ENCODE measurements at places on chromosomes 1 and 21.

DNA sequence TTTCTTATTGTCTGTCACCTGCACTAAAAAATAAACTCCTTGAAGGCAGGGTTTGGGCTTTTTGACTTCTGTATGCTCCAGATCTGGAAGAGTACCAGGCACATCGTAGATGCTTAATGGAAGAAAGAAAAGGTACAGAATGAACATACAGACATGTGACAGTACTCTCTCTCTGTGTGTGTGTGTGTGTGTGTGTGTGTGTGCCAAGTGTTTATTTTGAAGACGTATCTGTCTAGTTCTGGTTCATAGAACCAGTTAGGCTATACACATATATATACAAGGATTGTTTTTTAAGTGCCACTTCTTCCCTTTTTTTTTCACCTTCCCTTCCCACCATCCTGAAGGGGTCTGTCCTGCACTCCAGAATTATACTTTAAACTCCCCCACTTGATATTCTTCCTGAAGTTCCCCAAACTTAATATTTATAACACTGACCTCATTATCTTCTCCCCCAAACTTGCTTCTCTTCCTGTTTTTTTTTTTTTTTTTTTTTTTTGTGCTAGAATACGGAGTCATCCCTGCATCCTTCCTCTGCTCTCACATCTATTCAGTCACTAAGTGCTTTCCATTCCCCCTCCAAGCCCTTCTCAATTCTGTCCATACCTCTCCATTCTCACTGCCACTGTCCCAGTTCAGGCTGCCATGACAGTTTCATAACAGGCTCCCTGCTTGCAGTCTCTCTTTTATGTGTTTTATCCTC lies 5.4 kb upstream of the KCNA3 start:
- no peak for DNase-seq

- no peak for DNase-seq
Measured at GRCh38 chr1:51303751-51304251, 26.6 kb downstream of the TTC39A start.

DNA sequence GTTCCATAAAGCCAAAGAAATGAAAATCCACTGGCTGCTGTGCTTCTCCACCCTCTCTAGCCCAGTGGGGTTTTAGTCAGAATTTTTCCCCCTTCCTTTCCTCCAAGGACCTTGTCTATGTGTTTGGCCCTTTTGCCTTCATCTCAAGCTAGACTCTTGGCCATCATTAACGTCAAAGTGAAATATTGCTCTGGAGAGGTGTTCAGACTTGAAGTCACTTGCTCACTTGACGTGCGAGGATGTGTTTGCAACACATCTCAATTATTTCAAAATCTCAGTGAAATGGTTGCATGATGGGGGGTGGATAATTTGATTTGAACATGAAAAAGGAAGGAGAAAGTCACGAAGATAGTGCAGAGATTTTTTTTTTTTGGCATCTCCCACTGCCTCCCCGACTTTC lies 13.6 kb downstream of the EVA1C start:
- DNase-seq = no peak

GRCh38 chr1:3745071-3745470 lies 7.2 kb upstream of the CCDC27 start:
- DNase-seq = no peak

DNA sequence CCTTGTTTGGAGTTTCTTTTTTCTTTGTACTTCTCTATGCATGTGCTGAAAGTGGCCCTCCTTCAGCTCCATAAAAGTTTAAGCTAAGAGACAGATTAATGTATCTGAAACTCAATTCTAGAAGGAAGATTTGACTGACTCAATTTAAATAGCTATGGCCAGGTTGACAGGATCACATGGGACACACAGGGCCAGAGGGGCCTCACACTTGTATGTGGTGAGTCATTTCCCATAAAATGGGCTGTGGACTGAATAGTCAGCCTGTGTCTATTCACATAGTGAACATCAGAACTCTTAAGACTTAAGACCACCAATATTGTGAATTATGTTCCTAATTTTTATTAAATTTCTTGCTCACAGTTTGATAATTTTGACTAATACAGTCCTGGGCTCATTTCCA lies 45.7 kb upstream of the DEPDC1 start:
- peak; percentile 3 for DNase-seq

GRCh38 chr1:183276386-183277080 lies 90.5 kb downstream of the LAMC2 start:
- no peak for DNase-seq

DNA sequence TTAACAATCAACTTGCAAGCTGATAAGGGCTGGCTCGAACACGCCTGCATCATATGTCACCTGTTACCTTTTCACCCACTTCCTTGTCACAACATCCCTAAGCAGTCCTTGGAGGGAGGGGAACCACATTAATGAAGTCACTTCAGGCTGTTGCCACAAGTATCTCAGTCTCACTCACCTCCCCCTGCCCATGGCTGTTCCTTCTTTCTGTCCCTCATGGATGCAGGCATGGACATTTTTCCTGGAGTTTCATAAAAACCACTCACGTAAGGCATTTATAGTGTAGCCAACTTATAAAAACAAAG lies 76.8 kb upstream of the ANGPTL1 start:
- DNase-seq = no peak

- peak; percentile 95 for DNase-seq
Measured at GRCh38 chr1:223700942-223701637, 11.2 kb upstream of the CAPN2 start.

GRCh38 chr1:59833991-59834390 lies 19.2 kb downstream of the HOOK1 start:
- no peak for DNase-seq

GRCh38 chr1:79259390-79260336 lies 253.1 kb upstream of the ADGRL4 start:
- DNase-seq = no peak

- no peak for DNase-seq
Measured at GRCh38 chr1:81230983-81231728, 569.6 kb upstream of the ADGRL2 start.

DNA sequence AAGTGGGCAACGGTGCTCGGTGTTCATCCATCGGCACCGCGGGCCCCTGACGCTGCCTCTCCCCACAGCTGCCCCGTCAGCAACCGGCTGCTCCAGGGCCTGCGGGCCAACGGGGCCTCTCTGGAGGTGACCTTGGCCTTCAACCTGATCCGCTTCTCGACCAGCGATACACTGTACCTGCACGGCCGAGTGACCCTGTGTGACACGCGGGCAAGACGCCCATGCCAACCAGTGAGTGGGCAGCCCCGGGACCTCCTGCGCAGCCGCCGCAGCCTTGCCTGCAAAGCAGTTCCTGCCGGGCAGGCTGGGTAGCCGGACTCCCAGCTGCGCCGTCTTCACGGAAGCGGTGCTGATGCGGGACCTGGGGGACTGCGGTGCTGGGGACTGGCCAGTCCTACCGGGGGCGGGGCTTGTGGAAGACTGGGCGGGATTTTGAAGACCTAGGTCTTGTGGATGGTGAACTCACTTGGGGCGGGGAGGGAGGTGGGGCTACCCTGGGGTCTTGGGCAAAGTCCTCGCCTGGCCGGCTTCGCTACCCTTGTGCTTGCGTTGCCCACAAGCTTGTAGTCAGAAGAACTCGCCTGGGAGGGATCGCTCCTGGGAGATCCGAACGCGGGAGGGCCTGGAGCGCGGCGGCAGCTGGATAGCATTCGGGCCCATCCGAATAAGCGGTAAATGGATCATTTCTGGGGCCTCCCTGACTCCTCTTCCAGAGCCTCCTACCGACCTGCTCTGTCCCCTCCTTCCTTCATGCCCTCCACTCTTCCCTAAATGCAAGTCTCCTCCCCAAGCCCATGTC lies 8.8 kb upstream of the CEP85 start:
- DNase-seq = no peak

DNA sequence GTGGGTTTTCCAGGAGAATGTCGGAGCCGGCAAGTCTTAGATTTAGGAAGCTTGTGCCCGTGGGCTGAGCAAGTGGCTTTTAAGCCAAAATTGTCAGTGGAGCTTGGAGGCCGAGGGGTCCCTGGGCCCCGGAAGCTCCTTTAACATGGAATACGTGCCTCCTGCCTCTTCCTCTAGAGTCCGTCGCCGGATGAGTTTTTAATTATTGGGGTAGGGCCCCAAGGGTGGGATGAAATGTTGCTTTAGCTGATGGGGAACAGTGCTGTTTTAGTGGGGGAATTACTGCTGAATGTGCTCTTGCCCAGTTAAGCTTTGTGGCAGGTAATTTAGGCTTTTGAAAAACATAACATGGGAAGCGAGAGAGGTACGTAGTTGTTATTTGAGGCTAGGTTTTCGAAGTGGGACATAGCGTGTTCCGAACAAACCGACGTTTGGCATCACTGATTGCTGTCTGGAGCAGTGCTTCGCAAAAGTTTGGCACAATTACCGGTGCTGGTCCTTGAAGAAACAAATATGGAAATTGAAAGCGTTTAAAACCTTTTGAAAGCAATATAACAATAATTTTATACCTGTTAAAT lies 786 bp downstream of the RPL5 start:
- DNase-seq = no peak

DNA sequence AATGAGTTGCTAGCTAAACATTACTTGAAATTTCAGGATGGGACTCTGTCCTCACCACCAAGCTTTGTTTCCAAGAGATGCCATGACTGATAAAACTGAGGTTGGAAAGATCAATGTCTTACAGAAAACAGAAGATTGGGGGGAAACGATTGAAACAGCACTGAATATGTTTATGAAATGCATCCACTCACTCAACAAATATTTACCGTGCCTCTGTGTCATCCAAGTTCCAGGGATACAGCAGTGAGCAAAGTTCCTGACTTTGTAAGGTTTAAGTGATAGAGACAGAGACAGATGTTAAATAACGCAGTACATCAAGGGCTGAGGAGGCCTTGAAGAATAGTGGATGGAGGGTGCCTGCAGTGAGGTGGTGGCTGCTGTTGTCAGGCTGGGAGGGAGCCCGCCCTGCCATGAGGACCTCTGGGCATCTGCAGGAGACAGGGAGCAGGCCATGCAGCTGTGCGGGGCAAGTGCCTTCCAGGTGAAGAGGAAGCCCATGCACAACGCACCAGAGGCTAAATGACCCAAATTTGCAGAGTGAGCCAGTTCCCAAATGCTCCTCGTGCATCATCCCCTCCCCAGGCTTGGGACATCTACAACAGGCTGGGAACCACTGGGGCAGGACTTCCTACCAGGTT lies 108.0 kb downstream of the HLCS start:
- DNase-seq = no peak

- DNase-seq = no peak
Measured at GRCh38 chr1:224137518-224137917, 23.6 kb downstream of the FBXO28 start.

DNA sequence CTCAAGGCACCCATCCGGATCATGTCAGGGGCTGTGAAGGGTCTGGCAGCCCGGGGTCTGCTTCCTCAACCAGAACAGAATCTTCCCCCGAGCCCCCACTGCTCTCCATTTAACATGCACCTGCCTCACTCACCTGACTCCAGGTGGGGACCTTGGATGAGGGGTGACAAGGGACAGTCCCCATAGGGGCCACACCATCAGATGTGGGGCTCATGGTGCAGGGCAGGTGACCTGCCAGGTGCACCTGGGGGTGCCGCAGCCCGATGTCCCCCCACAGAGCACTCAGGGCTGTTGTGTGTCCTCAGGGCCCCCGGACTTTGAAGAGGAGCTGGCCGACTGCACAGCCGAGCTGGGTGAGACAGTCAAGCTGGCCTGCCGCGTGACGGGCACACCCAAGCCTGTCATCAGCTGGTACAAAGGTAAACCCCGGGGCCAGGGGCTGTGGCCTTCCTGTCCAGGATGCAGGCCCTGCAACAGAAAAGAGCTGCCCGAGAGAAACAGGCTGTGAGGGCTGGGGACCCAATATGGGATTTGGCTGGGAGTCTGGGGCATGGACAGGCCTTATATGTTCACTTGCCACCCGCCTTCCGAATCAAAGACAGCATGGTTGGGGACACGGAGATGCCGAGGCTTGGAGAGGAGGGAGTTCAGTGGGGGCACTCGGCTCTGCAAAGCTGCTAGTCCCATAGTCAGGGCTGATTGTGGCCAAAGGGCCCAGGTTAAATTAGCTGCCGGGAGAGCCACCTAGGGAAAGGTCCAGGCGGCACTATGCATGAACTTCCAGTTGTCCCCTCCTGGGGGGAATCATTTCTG lies 64.6 kb downstream of the TRIM11 start:
- no peak for DNase-seq

- no peak for DNase-seq
Measured at GRCh38 chr1:186022184-186022583, 288.0 kb downstream of the HMCN1 start.

GRCh38 chr1:39568208-39568607 lies 8.4 kb downstream of the PABPC4 start:
- DNase-seq = no peak

DNA sequence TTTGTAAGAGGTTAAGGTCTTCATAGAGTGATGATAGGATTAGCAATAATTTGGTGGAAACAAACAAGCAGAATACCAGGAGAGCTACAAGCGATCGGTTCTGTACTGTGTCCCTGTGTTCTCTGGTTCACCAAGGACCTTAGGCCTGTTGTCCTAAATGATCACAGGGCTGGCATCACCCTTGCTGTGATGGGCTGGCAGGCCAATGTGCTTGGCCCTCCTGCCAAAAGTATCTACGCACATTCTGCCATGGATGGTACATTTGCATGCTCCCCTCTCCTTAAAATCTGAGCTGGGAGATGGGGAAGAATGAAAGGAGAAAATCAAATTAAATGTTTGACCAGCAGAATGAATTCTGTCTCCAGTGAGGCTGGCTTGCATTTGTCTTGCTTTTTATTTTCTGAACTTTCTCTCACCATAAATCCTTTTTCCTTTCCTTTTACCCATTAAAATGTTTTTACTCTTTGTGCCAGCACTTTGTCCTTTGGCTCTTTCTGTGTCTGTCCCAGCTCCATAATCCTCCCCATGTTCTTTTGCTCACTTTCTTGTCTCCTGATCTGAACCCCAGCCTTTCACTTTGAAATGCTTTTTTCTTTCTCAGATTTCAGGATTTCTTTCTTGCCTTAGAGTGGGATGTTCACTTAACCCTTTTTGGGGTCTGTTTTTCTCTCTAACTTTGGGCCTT lies 51.7 kb downstream of the PBX1 start:
- no peak for DNase-seq

DNA sequence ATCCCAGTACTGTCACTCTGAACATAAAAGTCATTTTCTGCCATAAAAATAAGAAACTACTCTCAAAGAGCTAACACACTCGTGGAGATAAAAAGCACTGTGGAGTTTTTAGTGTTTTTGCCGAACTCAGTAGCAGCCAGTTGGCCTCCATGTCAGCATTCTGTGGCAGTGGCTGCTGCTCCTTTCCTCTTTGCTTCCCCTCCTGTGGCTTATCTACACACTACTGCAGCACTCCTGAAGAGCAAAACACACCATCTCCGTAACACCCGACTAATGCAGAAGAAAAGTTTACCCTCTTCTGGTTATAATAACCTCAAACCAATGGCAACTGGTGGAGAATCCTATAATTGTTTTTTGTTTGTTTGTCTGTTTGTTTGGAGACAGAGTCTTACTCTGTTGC lies 44.9 kb downstream of the RAB3GAP2 start:
- no peak for DNase-seq

GRCh38 chr1:33943978-33944377 lies 80.1 kb downstream of the HMGB4 start:
- DNase-seq = peak; percentile 60

DNA sequence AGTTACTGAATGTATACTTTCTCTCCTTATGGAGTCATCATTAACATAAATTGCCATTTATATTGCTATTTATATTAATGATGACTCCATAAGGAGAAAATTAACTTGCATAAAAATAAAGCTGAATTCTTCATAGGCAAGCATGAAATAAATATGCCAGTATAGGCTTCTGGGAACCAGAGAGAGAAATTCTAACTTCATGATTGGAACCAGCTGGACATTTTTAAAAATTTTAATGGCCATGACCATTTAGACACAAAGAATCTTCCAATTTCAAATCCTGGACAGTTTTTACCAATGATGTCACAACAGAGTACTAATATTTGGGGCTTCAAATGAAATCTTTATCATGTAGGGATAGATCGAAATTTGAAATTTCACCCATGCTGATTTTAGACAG lies 268.7 kb downstream of the PTGER3 start:
- no peak for DNase-seq
